ENCODE measurements at places on chromosomes 6 and 20.

DNA sequence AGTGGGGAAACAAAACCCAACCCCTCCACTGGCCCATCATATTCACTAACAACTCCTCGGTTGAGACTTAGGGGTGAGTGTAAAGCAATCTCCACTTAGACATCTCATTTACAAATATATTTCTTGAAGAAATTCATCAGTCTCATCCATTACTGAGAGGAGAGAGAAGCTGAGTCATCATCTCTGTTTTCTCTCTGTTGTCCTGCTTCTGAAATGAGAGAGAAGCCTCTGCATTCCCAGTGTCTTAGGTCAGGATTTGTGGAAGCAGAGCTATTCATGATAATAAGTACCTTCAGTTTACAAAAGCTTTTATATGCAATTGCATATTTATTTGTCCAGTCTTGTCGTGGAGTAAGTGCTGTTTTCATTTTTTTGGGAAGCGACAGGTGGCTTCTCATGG lies 879 bp downstream of the MEP1A start:
- DNase-seq = no peak

DNA sequence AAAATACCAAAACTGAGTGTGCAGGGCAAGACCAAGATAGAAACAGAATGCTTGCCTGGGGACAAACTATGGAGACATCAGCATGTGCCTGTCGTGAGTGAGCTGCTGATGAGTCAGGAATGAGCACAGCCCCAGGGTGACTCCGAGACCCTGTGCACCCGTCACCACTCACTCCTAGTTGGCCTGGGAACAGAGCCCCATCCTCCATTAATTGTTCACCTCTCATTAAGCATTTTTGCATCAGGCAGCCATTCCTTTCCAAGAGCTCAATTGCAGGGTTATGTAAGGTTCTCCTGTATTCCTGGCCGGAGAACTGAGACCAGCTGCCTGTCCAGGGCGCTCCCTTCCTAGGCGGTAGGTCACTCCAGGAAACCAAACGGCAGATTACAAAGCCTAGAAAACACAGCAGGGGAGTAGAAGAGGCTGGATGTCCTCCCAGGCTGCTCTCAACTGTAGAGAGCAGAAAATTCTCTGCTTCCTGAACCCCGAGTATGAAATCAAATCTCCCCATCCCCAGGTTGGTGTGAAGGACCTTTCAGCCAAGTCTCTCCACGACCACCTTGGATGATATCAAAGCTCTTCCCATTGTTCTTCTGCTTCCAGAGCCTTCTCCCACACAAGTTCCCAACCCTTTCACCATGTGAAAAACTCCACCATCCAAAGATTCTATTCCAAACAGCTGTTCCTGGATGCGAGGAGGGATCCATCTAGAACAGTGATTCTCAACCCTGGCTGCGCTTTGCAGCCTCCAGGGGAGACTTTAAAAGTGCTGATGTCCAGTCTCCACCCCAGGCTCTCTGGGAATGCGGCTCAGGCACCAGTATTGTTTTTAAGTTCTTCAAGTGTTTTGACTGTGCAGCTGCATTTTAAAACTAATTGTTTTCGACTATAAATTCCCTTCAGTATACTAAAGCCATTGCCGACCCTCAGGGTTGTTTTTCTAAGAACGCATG lies 532.6 kb upstream of the JARID2 start:
- DNase-seq = no peak

DNA sequence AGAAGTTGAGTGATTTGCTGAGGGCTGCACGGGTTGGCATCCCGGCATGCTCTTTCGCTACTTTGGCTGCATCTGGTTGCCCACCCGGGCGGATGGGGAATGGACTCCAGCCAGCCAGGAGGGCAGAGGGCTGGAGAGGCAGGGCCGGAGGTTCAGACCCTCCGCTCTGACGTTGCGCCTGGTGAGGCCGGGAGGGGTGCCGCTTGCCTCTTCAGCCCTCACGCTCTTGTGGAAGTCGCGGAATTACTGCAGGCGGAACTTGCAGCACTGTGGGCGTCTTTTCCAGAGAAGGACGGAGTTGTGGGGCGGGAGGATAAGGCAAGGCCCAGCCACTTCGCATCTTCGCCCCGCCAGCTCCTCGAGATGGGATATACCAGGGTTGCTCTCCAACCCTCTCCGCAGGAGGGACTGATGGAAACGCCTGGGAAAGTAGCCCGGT lies 656 bp downstream of the RTEL1 start:
- no peak for DNase-seq

DNA sequence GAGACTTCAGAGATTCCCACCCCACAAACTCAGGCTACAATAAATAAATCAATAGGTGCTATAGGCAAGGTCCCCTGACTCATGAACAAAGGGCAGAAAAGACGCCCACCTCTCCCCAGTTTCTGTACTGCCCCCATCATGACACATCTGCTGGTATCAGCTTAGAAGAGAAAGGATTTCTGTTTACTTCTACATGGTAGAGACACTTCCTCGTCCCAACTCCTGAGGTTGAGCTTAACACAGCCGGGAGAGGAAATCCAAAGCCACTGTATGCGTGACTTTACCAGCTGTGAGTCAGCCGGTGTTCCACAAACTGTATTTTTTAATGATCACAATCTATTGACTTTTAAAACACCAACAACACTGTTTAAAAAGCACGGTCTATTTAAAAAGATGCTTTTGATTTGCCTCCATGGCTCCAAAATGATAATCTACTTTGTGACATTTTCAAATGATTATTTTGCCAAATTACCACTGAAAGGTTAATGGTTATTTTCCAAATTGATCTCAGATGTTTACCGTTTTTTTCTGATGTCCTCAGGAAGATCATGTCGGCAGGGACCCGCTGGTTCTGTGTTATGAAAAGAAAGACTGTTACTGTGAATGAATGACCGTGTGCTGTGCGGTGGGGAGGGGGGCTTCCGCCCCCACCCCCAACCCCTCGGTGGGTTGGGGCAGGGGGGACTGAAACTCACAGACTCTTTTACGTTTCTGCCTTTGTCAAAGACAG lies 72.5 kb downstream of the ATP9A start:
- DNase-seq = no peak

DNA sequence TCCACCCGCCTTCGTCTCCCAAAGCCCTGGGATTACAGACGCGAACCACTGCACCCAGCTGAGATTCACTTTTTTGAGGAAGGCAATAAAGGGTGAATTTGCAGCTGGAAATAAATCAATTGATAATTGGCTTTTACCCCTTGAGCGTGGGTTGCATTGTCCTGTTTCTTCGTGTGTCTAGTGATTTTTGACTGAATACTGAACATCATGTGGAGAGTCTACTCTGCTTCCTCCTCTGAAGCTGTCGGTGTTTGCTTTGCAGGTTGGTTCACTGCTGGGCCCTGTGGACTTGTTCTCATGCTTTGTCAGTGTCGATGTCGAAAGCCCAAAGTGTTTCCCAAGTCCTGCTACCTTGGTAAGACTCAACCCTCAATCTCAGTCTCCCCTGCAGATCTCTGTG lies 5.8 kb upstream of the EEF1A2 start:
- no peak for DNase-seq

- DNase-seq = no peak
Measured at GRCh38 chr20:46400253-46400652, 6.2 kb downstream of the ELMO2 start.

- no peak for DNase-seq
Measured at GRCh38 chr20:61882716-61883615, 182.7 kb downstream of the TAF4 start.

GRCh38 chr20:57043669-57044268 lies 222.7 kb downstream of the BMP7 start:
- DNase-seq = no peak

DNA sequence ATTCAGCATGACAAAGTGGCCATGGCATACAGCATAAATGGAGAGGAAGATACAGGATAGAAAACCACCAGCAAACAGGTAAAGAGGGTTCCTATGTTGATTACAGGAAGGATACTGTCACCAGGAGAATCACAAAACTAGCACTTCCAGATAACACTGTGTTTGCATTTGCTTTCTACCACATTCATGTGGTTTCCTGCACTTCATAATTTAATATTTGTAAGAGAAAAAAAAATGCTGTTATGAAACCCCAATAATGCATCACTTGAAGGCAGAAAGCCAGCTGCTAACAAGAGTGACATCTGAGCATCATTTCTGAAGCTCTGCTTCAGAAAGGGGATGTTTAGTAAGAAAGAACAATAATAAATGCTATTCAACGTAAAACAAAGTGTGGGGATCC lies 106.6 kb downstream of the ATXN1 start:
- no peak for DNase-seq

All from NCI-H187 treated with DMSO at 0.1 percent for 48 hours (cell line).